ENCODE measurements at places on chromosomes 2 and 18.

DNA sequence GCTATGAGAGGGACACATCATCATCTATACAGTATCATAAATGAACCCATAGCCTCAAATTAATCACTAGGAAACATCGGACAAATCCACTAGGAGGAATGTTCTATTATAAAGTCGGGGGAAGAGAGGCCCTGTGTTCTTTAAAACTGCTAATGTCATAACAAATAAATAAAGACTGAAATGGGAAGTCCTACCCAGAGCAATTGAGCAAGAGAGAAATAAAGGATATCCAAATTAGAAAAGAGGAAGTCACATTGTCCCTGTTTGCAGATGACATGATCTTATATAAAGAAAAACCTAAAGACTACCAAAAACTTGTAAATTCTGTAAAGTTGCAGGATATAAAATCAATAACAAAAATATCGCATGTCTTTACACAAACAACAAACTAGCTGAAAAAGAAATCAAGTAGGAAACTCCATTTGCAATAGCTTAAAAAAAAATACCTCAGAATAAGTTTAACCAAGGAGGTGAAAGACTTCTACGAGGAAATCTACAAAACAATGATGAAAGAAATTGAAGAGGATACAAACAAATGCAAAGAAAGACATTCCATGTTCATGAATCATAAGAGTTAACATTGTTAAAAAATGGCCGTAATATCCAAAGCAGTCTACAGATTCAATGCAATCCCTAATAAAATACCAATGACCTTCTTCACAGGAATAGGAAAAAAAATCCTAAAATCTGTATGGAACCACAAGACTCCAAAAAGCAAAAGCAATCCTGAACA is 30.6 kb downstream of the RTN4 start:
- DNase-seq, result no peak

DNA sequence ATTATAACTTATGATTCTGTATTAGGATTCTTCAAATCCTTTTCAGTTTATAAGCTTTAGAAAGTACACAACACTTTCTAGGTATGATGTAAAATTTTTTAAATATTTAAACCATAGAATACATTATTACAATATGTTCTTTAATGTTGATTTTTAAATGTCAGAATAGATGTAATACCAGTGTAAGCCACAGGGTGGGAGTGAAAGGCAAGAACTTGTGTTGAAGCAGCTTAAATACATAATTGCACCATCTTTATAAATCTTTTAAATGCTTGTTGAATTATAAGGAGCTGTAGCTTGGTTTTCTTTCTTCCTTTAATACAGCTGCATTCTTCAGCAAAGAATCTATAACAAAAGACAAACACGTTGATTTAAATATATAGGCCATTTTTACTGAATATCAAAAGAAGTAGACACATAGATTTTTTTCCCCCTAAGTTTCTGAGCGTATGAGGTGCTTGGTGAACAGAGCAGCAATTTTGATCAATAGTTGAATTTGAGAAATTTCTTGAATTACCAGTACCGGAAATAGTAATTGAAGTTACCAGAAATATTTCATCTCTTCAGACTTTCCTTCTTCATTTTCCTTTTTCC is 63.0 kb downstream of the TANK start:
- no peak for DNase-seq

DNA sequence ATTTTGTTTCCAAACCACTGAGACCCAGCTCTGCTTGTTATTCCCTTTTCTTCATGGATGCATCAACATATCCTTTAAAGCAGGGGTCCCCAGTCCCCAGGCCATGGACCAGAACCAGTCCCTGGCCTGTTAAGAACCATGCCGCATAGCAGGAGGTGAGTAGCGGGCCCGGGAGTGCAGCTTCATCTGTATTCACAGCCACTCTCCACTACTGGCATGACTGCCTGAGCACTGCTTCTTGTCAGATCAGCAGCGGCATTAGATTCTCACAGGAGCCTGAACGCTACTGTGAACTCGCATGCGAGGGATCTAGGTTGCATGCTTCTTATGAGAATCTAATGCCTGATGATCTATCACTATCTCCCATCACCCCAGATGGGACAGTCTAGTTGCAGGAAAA is 1.6 kb upstream of the POLI start:
- no peak for DNase-seq

- no peak for DNase-seq
Observed at GRCh38 chr2:218618102-218618860, 10.6 kb downstream of the PLCD4 start.

GRCh38 chr2:239244625-239245024 is 156.2 kb downstream of the HDAC4 start:
- no peak for DNase-seq

- DNase-seq, result no peak
Observed at GRCh38 chr2:168632709-168633121, 169.7 kb upstream of the NOSTRIN start.

- no peak for DNase-seq
Observed at GRCh38 chr2:223418131-223418530, 184.0 kb downstream of the SCG2 start.

DNA sequence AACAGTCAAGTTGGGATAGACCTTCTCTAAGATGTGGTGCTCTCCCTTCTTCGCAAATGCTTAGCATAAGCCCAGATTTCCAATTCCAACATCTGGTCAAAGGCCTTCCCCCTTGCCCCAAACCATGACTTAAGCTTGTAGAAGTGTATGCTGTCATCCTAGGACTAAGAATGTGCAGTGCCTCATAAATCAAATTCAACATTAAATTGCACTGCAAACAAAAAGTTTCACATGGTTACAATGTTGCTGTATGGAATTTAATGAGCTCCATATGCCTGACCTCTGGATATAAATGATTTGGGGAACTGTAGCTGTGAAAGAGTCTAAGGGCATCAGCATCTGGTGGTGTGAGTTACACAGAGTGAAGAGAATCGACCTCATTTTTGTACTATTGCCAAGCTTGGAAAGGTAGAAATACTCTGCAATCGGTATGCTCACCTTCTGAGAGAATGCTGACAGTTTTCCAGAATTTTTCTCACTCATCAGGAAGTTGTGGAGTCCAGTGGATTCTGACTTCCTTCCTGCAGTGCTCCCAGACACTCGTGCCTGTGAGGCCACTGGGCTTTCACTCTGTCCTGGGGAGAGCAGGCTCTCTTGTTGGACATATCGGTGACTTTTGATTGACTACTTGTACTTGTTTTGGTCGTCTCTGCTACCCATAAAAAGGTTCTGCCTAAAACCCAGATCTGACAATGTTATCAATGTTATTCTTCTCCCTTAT is 40.6 kb downstream of the FASTKD2 start:
- no peak for DNase-seq

- DNase-seq, result no peak
Observed at GRCh38 chr18:30150586-30151250, 891.8 kb downstream of the DSC3 start.

DNA sequence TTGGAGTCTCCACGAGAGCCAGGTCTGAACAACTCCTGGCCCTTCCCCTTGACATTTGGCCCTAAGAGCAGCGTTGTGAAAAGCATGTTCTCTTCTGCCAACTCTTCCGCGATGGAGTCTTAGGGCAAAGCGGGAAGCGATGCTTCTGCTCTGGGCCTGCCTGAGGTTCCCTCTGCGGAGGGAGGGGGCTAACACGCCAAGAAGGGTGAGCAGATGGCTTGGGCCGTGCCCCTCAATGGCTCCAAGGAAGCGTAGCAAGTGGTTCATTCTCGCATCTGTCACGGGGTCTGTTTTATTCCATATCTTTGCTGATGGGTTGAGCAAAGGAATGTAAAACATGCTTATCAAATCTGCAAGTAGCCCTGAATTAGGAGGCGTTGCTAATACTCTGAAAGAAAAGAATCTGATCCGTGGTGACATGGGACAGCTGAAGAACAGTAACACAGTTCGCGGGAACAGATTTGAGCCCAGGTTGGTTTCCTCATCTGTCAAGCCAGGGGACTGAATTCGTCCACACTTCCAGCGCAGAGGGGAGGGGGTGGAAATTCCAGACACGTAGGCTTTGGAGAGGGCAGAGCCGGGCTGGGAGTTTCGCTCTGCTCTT is 38.0 kb downstream of the DNMT3A start:
- no peak for DNase-seq

GRCh38 chr2:29777161-29777560 is 144.2 kb downstream of the ALK start:
- DNase-seq, result no peak

DNA sequence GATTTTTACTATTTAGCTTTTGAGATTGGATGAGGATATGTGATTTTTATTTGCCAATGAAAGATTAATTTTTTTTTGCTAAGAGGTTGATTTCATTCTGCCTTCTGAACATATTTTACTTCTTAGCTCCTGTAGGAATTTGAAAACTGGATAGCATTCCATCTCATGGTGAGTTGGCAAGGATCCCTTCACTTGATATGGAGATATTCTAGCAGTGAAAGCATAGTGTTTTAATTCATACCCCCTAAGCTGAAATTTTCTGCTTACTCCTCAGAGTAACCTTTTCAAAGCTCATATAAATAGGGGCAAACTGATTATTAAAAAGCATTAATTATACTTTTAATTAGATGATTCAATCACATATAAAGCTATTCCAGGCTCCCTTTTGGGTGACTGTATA is 61.0 kb upstream of the KCNJ3 start:
- no peak for DNase-seq

- DNase-seq, result no peak
Observed at GRCh38 chr2:172426635-172427255, 641 bp upstream of the ITGA6 start.

GRCh38 chr2:178088774-178089270 is 16.2 kb upstream of the PDE11A start:
- no peak for DNase-seq

- DNase-seq, result no peak
Observed at GRCh38 chr2:194015751-194016150, 1641.3 kb upstream of the SLC39A10 start.

DNA sequence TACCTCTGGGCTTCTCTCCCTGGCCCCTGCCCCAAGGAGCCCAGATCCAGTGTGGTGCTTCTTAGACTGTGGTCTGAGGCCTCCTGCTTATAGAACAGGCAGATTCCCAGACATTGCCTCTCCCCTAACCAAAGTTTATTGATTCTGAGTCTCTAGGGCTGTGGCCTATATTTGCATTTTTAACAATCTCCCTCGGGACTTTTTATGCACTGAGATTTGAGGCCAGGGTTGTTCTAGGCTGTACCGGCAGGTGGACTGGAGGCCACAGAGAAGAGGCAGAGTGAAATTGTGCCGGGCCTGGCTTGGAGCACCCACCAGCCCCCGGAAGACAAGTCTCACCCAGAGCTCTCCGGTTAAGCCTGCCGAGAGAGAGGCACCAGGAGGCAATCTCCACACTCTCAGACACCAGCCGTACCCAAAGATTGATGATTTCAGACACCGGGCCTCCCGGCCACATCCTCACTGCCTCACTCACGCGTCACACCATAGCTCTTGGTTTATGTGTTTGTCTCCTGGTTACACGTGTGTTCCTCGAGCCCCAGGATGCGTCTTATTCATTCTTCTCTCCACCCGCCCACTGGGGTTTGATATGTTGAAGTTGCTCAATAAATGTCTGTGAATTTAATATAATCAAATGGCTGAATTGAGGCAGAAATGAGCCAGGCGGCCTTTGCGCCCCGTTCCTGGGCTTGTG is 203.7 kb downstream of the KLHL29 start:
- DNase-seq, result no peak

GRCh38 chr2:191171708-191172355 is 21.0 kb upstream of the STAT4 start:
- no peak for DNase-seq

DNA sequence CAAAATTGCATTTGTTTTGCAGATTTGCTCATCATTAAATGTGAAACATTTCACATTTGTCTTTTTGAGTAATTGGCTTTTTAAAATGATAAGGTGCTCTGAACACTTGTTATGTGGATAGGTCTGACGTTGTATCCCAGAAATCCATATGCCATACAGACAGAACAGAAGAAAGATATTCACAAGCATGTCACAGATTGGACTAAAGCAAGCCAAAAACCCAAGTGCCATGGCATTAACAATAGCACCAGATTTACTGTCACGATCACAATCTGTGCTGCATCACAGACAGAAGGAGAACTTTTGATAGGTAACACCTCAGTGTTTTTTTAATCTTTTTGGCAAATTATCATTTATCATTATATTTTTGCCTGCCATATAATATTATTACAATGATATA is 272.6 kb downstream of the ARHGAP15 start:
- DNase-seq, result no peak

DNA sequence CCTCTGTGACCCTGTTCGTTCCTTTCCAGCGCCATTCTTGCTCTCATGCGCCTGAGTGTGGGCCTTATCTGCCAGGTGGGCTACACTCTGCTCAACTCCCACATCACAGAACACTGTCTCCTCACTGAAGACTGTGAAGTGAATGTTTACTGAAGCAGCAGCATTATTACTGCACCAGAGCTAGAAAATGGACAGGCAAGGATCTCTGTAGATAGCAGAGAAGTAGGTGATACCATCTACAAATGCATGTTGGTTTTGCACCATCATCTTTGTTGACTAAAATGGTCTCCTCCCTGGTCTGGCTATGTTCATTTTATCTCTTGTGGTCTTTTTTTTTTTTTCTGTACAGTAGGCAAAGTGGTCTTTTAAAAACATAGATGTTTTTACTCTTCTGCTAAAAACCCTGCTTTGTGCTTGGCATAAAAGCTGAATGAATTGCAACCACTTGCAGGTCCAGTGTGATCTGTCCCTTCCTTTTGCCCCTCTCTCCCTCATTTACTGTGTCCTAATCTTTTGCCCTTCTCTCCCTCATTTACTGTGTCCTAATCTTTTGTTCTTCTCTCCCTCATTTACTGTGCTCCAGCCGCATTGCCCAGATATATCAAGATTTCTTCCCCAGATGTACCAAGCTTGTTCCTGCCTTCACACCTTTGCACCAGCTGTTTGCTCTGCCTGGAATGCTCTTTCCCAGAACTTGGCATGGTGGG is 35.4 kb downstream of the BABAM2 start:
- no peak for DNase-seq

GRCh38 chr18:22286585-22286984 is 117.2 kb downstream of the GATA6 start:
- no peak for DNase-seq

- DNase-seq, result no peak
Observed at GRCh38 chr2:72605836-72606442, 219.9 kb downstream of the EXOC6B start.

DNA sequence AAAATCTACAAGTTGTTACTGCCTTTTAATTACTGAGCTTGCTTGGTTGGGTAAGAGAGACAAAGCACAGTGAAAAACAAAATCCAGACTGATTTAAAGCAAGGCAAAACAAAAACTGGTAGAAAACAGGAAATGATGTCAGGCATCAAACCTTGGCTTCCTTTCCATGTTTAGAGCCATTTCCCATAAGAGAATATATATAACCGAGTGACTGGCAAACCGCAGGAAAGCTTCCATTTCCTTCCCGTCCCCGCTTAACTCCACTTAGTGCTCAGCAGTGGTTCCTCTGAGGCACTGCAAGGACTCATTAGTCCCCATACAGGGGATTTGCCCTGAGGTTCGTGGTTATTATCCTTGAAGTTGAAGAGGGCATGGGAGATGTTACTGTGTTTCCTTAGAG is 446.3 kb downstream of the LPIN1 start:
- DNase-seq, result no peak

GRCh38 chr2:175275539-175275938 is 94.0 kb upstream of the ATP5MC3 start:
- no peak for DNase-seq
